AG04450 (cell line): ENCODE measurements at places on chromosomes 13 and 19. TPM values are rescaled to one million over a fixed set of nuclear protein-coding genes. Genes with fewer than 3 reads are reported as not detected.
A peak's percentile ranks its signal among the peaks of the same experiment; 100 is the strongest.

GRCh38 chr13:70784207-70784989, 676.1 kb upstream of the KLHL1 start:
- no peak for DNase-seq

DNA sequence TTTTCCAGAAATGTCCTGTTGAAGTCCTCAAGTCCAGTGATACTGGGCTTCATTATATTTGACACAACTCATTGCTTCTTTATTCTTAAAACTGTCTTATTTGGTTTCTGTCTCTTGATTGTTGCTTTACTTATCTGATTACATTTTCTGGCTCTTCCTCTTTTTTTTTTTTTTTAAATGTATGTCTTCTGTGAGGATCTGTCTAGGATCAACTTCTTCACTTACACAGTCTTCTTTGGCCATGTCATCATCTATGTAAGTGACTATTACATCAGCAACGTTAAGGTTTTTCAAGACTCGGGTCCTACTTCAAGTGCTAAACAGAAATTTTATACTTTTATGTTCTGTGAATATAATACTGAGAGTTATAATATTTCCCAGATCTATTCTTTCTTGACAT, 162.1 kb downstream of the PDS5B start:
- DNase-seq, result no peak

DNA sequence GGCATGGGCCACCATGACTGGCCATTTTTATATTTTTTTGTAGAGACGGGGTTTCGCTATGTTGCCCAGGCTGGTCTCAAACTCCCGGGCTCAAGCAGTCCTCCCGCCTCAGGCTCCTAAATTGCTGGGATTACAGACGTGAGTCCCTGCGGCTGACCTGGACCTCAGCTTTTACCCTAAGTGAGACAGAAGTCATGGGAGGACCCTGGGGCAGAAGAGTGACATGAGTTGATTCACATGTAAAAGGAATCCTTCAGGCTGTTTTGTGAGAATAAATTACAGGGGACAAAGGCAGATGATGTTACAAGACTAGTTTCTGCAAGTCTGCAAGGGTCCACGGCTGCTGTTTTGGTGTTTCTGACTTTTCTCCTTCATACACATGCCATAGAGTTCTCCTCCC, 2.6 kb upstream of the BCAM start:
- no peak for DNase-seq

GRCh38 chr13:40922437-40923040, 96.6 kb downstream of the ELF1 start:
- no peak for DNase-seq

DNA sequence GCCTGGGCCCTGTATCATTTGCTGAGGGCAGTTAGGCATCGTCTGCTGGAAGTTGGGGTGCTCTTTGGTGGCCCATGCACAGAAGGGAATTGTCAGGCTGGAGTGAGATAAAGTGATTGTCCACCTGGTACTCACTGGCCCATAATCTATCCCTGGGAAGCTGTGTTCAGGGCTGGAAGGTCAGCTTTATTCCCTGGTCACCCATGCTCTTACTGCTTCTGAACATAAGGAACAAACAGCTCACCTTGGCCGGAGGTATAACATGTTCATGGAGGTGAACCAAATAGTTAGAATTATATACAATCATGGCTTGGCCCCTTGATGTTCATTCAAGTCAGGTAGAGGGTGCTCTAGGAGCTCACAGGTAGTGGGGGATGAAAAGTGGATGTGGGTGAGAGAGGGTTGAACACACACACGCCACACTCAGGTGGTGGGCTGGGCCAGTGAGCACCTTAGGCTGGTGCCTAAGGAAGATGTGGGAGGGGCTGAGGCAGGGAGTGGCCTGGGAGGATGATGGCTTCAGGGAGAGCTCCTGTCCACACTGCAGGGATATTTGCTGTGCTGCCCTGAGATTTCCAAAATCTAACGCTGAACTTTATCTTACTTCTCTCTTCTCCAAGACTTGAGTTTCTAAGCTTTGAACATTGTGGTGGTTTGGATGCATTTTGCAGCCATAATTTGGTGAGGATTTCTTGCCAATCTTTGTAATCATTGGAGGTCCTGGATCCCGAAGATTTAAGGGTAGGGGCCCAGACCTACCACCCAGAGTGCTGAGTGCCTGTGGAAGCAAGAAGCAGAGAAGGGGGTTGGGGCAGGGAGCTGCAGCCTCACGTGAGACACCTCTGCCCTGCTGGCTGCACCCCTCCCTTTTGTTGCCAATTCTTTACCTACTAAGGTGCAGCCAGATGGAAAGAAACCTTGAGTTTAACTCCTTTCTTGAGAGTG, 420.6 kb downstream of the ZNF536 start:
- no peak for DNase-seq

DNA sequence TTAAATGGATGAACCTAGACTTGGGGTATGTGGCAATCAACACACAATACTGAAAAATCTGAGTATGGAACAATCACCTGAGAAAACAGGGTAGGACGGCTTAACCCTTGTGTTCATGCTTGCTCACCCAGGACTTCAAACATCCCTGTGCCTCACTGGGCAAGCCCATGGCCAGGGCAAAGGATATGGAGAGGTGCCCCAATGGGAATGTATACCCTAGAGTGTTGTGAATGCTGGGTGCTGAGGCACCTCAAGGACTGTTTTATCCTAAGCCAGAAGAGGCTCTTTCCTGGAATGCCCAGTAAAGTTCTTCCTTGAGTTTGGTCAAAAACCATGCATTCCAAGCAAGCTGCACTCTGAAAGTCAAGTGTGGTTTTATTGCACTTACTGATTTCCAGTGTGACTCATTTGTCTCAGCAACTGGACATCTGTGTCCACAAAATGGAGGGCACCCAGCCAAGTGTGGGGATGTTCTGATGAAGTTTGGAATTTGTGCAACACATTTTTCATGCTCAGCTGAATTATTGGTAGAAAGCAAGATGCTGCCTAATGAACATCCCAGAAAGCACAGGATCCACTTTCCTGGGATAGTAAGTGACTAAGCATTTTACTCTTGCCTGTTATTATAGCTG, 531.3 kb downstream of the RFC3 start:
- DNase-seq, result peak; percentile 80

DNA sequence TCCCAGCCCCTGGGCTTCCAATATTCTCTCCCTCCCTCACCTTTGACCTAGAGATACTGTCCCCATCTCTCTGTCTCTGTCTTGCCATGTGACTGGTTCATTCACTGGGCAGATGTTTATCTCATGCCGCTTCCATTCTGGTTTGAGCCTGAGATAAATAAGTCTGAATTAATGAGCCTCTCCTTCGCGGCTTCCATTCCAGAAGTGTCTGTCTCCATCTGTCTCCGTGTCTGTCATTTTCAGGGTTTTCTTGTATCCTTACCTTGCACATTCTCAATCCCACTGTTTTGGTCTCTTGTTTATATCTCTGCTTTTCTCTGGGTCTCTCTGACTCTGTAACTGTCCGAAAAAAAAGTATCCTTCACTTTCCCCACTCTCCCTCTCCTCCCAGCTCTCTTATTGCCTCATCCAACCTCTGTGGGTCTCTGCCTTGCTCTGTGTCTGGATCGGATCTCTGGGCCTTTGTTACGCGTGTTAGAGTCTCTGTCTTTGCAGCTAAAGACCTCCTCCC, 4.3 kb downstream of the SPHK2 start:
- no peak for DNase-seq

DNA sequence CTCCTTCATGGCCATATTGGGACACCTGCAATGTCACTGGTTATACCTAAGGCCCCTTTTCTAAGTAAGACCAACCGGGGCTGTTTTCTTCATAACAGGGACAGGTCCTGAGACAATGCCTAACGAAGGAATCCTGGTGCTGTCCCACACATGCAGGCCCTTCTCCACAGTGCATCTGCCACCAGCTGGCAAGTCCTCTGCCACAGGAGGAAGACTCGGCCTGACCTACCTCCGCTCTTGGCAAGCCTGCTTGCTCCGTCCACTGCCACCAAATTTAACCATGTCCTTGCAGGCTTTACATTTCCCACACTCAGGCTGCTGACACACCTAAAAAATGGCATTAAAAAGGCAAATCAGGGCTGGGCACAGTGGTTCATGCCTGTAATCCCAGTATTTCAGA, 31.8 kb upstream of the EIF3G start:
- DNase-seq, result no peak

DNA sequence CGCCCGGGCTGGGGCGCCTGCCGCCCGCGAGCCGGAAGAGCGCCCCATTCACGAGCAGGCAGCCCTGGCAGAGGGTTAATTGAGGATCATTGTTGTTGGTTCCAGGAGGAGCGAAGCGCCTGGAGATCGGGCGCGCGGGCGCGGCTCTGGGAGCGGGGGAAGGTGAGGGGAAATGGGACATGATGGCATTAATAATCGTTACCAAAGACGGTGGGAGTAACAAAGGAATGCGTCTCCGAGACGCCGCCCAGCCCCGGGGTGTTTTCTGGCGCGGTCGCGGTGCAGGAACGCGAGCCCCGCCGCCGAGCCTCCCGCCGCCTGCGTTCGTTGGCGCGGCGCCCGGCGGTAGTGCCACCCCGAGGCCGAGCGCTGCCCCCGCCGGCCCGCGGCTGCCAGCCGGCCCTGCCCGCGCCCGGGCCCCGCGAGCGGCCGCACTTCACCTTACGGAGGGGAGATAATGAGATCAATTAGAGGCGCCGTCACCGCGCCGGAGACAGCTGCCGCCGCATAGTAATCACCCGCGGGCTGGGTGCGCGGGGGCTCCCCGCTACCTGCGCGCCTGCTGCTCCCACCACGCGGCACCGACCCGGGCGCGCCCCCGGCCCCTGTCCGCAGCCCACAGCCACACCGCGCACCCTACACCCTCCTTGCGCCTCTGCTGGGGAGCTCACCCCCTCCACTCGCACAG, 2.8 kb downstream of the ZNF536 start:
- DNase-seq, result no peak

DNA sequence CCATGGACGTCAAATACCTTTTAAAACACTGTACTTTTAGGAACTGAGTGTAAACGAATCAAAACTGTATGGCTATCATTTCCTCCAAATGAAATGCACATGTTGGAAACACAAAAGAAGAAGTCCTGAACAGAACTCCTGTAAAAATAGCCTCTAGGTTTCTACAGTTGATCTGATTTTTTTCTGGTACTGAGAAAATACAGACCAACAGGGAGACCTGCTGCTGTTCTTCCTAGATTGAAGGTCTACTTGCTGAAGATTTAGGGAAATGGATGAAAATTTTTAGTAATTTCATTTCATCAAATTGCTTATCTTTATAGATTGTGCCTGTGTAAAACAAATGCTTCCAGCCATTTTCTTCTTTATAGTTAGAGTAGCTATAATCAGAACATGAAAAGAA, 520.4 kb downstream of the SLITRK6 start:
- DNase-seq, result no peak

- no peak for DNase-seq
These were observed 5.7 kb downstream of the ACOD1 start for GRCh38 chr13:76953968-76954367.

GRCh38 chr19:12603714-12604113, 6.9 kb downstream of the ZNF490 start:
- no peak for DNase-seq

- no peak for DNase-seq
These were observed 808 bp downstream of the SLITRK5 start for GRCh38 chr13:87671753-87672605.

DNA sequence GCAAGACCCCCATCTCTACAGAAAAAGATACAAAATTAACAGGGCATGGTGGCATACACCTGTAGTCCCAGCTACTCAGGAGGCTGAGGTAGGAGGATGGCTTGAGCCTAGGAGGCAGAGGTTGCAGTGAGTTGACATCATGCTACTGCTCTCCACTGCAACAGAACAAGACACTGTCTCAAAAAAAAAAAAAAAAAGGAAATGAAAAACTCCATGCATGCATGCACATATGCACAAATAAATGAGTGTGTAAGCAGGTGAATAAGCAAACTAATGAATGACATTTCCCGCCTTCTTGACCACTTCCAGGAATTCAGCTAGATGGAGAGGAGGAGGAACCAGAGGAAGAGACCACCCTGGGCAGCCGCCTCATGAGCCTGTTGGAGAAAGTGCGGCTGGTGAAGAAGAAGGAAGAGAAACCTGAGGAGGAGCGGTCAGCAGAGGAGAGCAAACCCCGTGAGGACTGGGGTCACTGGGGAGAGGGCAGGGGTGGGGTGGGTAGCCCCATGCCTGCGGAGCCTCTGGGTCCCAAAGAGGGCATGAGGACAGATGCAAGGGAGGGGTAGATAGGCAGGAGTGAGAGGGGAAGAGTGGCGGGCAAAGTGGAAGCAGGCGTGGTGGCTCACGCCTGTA, 58.8 kb downstream of the RYR1 start:
- DNase-seq, result no peak

- DNase-seq, result no peak
These were observed 42.5 kb downstream of the DNM2 start for GRCh38 chr19:10760273-10760944.

DNA sequence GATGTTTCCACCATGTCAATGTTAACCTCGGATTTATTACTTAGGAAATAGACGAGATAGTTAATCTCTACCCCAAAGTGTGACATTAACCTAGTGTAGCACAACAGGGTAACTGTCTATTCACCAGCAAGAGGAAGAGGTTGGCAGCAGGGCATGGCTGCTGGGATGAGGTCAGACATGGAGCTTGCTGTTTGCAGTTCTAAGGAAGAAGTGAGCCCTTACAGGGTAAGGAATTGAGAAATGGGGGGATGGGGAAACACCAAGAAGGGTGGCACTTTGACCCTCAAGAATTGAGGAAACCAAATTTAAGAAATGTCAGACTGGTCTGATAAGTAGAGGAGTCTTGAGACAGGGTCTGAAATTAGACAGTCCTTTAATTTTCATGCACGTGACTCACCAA, 62.4 kb downstream of the MBD3L2B start:
- no peak for DNase-seq

- no peak for DNase-seq
These were observed 49.4 kb downstream of the RASA3 start for GRCh38 chr13:114082849-114083645.

DNA sequence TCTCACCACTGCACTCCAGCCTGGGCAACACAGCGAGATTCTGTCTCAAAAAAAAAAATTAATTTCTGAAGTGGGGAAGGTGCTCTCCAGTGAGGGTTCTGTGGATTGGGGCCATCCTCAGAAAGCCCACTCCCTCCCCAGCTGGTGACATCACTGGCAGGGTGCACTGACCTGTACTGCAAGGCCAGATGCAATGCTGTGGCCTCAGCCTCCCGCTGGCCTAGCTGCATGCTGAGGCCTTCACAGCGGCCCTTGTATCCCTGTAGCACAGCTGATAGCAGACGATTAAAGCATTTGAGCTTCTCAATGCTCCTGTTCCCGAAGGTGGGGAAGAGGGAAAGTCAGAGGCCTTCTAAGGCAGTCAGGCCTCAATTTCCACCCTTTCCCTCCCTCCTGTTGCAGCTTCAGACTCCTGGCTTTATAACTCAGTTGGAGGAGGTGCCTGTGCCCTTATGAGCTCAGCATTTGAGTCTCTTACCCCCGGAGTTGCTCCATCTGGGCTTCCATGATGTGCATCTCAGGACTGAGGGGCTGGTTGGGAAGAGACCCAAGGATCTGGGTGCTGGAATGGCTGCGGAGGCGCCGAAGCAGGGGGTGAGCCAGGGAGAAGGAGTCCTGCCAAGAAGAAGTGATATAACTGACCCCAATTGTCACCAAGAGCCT, 5.3 kb downstream of the USHBP1 start:
- DNase-seq, result no peak

ZNF761 gene
- polyA plus RNA-seq, result 9.1 and 12.5 TPM in 2 replicates

RANBP3 gene
- 62.6 and 81.9 TPM in 2 replicates for polyA plus RNA-seq

RPL13A gene
- polyA plus RNA-seq, result 3,816 and 4,938 TPM in 2 replicates

NCAN gene
- not detected in 2 replicates for polyA plus RNA-seq

UPK1A gene
- 0.07 TPM in 1 of 2 replicates, not detected in the other for polyA plus RNA-seq

SIAH3 gene
- not detected in 2 replicates for polyA plus RNA-seq

SYNE4 gene
- polyA plus RNA-seq, result 0.07 and 0.14 TPM in 2 replicates

RFPL4AL1 gene
- not detected in 2 replicates for polyA plus RNA-seq

WDR87 gene
- polyA plus RNA-seq, result not detected in 2 replicates

POU2F2 gene
- 1.9 and 2.6 TPM in 2 replicates for polyA plus RNA-seq

CYP2S1 gene
- 0.73 and 2.5 TPM in 2 replicates for polyA plus RNA-seq

CGB5 gene
- not detected in 2 replicates for polyA plus RNA-seq

HSH2D gene
- not detected in 2 replicates for polyA plus RNA-seq
